ENCODE measurements at places on chromosomes 13 and 19. TPM values are rescaled to one million over a fixed set of nuclear protein-coding genes. Genes with fewer than 3 reads are reported as not detected.

GRCh38 chr19:13823256-13823655, 28.0 kb downstream of the ZSWIM4 start:
- DNase-seq: no peak

DNA sequence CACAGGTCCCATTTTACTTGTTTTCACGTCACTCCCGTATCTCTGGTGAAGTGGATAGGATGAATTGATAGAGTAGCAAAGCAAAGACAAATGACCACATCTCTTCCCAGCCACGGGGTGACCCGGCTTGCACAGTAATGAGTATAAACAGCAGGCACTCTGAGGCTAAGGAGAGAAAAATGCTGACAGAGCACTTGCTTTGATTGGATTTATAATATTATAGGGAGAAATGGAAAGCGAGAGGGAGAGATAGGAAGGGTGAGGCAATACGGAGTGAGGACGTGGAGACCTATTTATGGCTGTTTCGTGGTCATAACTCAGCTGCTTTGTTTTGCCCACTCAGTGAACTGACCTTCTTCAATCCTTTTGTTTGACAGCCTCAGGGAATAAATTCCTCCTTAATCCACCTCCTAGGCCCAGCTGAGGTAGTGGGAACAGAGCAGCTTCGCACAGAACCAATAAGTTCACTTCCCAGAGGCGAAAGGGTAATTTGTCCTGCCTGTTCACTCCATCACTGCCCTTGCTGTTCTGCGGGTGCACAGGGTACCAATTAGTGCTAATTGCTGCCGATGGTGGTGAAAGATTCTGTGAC, 68.6 kb downstream of the ERCC5 start:
- no peak for DNase-seq

DNA sequence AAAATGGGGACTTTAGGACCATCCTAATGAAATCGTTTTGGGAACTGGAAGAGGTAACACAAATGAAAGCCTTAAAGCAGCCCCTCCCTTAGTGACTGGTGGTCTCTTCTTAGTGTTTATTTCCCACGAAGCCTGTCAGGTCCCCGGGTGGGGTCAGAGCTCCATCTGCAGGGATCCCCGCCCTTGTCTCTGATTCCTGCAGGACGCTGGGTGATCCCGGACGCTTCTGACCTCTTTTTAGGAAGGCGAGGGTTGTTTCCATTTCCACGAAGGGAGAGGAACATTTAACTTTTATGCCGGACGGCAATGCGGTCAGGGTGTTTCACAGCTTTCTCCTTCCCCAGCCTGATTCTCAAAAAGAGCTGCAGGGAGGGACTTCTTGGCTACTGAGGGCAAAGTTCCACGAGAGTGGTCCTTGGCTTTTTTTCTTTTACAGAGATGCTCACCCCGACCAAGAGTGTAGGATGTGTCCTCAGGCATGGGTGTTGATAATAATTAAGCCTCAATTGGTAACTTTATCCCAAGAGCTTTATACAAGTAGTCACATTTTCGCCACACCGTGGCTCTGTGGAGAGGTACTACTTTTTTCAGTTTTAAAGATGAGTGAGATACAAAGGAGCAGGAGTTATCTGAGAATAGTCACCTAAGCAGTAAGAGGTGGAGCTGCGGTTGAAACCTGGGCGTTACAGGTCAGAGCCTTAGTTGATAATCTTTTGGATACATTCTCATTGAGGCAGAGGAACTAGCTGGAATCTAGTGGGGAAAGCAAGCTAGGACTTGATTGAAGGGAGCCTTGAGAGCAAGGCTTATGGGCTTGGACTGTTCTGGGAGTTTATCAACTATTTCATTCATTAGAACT, 813 bp downstream of the ZNF284 start:
- no peak for DNase-seq

DNA sequence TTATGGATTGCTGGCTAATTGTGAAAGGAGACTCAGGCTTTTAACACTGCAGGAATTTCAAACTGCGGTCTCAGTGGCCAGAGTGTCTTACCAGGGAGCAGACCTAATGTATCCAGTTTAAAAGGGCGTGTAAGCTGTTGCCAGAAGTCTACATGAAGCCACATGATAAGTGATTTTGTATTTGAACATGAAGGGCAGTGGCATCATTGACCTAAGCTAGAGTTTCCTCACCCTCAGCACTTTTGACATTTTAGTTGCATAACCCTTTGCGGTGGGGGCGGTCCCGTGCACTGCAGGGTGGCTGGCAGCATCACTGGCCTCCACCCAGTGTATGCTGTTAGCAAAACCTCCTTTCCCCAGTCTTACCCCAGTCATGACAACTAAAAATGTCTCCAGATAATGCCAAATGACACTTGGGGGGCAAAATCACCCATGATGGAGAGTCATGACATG, 23.7 kb upstream of the GPR18 start:
- no peak for DNase-seq

Gene GAPDHS
- not detected for total RNA-seq

GRCh38 chr19:34118879-34119748, 53.2 kb upstream of the LSM14A start:
- DNase-seq: no peak

DNA sequence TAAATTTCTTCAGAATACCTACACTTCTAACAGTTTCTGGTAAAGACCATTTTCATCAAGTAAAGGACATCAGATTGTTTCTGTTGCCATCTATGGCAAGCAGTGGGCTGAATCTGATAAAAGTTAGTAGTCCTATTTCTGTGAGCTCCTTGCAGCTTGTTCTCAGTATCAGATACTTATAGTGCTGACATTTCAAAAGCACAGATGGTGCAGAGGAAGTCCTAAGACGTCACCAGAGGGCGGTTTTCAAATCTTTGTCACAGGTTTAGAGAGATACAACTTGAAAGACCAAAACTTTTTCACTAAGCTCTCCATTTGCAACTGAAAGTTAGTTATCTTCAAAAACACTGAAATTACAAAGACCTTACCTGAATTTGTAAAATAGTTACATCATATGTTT, 719.8 kb downstream of the SLITRK1 start:
- no peak for DNase-seq

DNA sequence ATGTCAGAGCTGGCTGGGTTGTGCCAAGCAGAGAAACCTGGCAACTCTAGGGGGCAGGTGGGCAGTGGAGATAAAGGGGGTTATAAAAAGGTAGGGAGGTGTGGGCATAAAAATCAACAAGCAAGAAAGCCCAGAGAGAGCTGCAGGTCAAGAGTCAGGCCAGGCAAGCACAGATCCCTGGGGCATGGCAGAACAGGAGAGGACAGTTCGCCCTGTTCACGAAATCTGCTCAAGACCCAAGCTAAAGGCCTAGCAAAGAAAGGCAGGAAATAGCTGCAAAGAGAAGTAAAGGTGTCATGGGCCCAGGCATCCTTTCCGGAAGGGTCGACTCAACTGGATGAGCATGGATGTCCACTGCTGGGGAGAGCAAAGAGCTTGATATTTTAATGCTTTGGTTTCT, 3.4 kb downstream of the MBNL2 start:
- no peak for DNase-seq
